ENCODE measurements at places on chromosomes 5 and 9. TPM values are rescaled to one million over a fixed set of nuclear protein-coding genes. Genes with fewer than 3 reads are reported as not detected.

Gene TAF11L10
- not detected for total RNA-seq

Gene CD274
- 38.7 TPM for total RNA-seq

GRCh38 chr5:158847772-158848171 is 251.9 kb downstream of the EBF1 start:
- no peak for DNase-seq

Gene KCNMB1
- total RNA-seq = not detected

DNA sequence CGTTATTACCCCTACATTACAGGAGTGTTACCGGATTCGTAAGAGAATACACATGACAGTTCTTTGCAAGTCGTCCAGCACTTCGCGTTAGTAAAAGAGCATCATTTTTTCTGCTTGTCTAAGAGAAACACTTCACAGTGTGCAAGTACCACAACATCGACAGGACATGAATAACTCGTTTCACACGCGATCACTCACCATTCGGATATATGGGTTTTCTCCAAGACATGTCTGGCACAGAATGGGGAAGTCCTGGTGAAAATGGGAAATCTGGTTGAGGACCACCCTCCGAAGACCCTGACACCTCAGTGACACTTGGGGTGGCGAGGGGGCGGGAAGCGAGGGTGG is 642 bp downstream of the RBM22 start:
- no peak for DNase-seq

- no peak for DNase-seq
Observed at GRCh38 chr5:132309679-132310078, 15.5 kb downstream of the SLC22A4 start.

GRCh38 chr9:99977033-99977792 is 70.8 kb downstream of the STX17 start:
- no peak for DNase-seq

Gene MYOT
- not detected for total RNA-seq

Gene GPX3
- not detected for total RNA-seq

Gene ARID3C
- not detected for total RNA-seq

- DNase-seq = no peak
Observed at GRCh38 chr5:171306166-171306565, 2.9 kb upstream of the TLX3 start.

- no peak for DNase-seq
Observed at GRCh38 chr9:71515107-71515506, 253.2 kb downstream of the CEMIP2 start.

DNA sequence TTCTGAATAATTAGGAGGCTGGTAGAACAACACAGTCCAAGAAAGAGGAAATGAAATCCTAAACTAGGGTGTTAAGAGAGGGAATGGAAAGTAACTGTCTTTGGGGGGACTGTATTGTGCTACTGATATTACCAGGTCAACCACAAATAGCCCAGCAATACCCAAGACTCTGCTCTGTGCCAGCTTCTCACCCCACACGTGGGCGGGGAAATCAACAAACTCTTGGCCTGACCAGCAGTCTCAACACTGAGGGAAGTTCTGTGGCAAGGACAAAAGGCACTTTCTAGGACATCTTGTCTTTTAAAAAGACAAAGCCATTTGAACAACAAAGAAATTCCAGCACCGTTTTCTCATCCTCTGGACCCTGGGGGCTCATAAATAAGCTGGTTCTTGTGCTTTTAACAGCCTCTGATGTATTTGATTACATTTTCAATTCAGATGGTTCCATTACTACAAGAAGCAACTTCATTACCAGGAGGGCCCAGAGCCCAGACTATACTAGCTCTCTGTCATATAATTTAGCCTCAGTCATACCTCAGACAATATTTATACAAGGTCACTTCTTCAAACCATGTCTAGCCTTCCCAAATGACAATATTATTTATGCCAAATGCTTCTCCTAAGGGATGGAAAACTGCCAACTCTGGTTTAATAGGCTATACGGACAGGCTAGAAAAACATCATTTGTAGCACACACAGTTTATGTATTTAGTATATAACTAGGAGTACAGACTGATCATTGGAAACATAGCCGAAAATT is 297.8 kb downstream of the CWC27 start:
- no peak for DNase-seq

Gene FAM219A
- total RNA-seq = 13.4 TPM

- DNase-seq = peak; percentile 43
Observed at GRCh38 chr5:176535101-176535663, 2.0 kb downstream of the RNF44 start.

Gene PIP5K1B
- 0.49 TPM for total RNA-seq

DNA sequence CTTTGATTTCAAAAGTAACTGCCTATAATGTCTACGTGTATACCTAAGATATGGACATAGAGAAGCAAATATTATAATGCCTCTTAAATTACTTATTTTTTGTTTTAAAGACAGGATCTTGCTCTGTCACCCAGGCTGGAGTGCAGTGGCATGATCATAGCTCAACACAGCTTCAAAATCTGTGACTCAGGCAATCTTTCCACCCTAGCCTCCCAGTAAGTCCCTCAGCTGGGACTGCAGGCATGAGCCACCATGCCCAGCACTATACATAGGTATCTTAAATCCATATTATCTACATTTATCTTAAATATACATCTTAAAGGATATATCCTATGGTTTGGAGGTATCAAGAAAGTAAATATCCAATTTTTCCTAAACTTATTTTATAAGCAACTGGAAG is 261.2 kb downstream of the ARL15 start:
- no peak for DNase-seq

Gene CYLC2
- not detected for total RNA-seq

- DNase-seq = no peak
Observed at GRCh38 chr5:175683231-175683630, 25.4 kb downstream of the HRH2 start.

Gene MARVELD2
- 0.20 TPM for total RNA-seq

- DNase-seq = no peak
Observed at GRCh38 chr5:169161022-169161680, 139.8 kb downstream of the SLIT3 start.

GRCh38 chr5:113984928-113985327 is 376.9 kb upstream of the KCNN2 start:
- no peak for DNase-seq

GRCh38 chr5:176575488-176576422 is 26.6 kb downstream of the CDHR2 start:
- DNase-seq = no peak

DNA sequence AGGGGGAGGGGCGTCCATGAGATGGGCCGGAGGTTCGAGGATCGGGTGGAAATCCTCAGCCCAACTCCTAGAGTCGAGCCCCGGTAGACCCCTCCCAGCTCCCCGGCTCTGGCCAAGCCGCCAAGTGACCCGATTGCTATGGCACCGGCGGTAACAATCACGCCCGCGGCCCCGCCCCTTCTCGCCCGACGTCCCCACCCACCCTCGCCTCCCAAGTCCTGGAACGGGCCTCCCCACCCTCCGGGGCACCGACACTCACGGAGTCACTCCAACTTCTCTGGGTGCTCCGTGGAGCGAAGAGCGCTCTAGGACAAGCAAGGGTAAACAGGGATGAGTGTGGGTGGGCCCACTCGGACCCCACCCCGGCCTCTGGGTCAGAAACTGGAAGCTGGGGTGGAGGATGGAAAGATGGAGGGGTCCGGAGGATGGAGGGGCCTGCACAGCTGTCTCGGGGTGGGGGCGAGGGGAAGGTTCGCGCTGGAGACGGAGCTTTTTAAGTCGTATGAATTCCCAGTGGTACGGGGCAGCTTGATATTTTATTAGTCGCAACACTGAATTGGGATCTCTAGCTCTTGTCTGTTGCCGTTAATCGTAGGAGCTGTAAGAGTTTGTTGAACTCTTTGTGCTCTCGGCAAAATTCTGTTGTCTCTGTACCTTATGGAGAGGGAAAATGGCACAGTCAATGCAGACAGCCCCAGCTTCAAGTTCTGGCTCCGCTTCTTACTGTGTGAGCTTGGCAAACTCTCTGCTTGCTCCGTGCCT is at the start of gene SPACA9:
SPACA9 (plus strand) TSS at position 204 of the 762 bp plus-strand sequence. CDS start 5,050 bp downstream, outside the sequence.
- no peak for DNase-seq

DNA sequence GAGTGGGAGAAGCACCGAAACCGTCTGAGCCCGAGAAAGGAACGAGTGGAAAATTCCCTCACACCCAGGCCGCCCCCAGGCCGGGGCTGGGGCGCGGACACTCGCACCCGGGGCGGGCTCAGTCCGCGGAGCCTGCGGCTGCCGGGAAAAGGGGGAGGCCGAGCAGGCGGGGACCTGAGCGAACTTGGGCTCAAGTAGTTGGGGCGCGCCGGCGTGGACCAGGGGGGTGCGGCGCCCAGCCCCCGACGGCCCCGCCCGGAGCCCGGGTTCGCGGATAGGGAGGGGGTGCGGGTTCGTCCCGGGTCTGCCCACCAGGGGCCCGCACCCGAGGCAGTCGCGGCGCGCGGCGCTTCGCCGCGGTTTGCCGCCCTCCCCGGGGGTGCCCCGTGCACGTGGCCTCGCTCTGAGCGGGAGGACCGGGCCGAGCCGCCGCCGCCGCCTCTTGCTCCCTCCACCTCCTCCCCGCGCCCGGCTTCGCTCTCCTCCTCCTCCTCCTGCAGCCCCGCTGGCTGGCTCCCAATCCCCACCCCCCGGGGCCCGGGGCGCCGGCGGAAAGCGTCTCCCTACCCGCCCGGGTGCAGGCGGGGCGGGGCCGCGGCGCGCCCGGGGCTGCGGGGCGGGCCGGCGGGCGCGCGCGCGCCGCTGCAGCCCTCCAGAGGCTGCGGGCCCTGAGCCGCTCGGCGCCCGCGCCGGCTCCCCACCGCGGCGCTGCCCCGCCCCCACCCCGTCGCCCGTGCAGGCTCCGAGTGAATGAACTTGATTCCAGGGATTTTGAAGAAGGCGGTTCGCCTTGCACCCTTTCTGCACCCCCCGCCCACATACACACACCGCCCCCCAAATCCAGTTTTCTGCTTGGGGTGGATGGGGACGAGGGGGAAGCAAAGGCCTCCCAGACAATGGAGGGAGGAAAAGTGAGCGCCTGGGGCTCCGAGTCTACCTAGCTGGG is 1.3 kb upstream of the NFIB start:
- DNase-seq = no peak

DNA sequence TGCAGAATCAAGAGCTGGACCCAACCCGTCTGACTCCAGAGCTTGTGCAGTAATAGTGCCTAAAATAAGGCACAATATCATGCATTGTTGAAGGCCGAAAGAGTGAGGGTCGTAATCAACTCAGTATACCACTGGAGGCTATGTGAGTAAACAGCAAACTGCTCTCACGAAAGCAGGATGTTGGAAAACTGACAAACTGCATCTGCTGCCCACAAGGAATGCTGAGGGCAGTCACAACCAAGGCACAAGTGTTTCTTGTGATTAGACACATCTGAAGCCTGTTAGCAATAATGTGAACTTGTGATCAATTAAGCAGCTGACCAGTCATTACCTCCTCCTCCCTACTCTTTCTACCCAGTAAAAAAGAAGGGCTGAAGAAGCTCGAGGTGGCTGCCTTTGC is 48.8 kb downstream of the TRPM3 start:
- DNase-seq = no peak

DNA sequence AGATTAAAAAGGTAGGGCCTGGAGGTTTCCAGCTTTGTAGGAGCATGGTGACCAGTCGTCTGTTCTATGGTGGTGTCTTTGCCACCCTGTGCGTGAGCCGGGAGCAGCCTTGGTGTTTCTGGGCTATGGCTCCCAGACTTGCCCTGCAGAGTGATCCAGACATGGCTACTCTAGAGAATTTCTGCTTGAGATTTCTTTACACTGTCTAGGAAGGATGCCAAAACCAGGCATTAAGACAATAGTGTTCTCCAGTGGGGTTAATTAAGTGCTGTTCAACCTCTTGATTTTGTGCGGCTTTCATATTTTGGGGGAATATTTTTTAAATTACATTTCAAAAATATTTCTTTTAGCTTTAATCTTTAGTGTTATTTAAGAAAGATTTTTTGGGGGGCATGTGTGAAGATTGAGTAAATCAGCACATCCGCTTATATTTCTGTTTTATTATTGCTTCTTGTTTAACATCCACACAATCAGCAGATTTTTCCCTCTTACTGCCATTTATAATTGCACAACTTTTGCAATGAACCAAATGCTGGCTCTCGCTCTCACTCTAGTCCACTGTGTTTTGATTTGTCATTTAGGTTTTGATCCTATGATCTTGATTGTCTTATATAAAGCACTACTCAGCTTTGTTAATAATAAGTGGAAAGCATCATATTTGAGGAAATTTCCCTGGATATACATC is 110.5 kb downstream of the RASGRF2 start:
- DNase-seq = no peak

- DNase-seq = no peak
Observed at GRCh38 chr5:136230176-136230575, 37.2 kb upstream of the SMIM32 start.

DNA sequence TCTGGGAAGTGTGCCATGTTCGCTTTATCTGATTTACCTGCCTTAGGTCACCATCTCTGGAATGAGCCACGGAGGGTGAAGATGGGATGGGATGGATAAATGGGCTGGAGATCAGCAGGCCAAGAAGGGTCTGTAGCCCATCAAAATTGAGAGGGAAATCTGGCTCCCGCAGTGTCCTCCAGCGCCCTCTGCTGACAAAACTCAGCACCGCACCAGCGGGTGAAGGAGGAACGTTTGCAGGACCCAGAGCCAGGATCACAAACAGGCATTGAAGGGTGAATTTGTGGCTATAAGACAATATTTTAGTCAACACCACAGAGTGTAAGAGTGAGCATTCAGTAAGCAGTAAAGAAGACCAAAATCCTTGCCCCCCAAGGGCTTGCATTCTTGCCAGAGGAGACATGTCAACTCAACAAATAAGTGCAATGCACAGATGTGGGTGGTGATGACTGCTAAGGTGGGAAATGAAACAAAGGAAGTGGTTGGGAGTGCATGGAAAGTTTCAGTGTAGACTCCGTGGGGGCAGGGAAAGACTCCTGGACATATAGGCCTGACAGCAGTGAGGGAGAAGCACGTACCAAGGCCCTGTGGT is 124.4 kb downstream of the TENT4A start:
- peak; percentile 39 for DNase-seq

Gene TEX48
- not detected for total RNA-seq

DNA sequence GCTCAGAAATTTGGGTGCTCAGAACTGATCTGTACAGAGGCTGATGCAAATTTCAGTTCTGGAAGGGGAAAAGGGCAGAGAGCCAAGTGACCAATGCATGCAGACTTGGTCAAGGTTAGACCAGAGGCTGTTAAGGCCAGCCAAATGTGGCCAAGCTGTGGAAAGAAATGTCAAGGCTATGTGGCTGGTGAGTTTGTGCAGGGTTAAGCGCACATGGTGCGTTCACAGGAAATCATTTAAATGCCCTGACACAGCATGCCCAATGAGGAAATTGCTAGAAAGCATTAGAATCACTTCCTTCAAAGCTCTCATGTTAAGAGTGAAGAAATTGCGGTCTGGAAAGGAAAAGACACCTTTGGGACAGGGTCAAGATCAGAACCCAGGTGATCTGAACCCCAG is 58.0 kb downstream of the PTPN3 start:
- no peak for DNase-seq

- no peak for DNase-seq
Observed at GRCh38 chr5:115459855-115460341, 84.7 kb downstream of the FEM1C start.

Gene ADAMTS2
- total RNA-seq = not detected

Gene SPINK7
- not detected for total RNA-seq

Data from naive thymus-derived CD4-positive, alpha-beta T cell (primary cell).